ENCODE measurements at places on chromosomes 13 and 19.

GRCh38 chr19:1151917-1152587 lies 22.0 kb downstream of the SBNO2 start:
- no peak for DNase-seq

GRCh38 chr19:17309965-17310461 lies 650 bp downstream of the DDA1 start:
- peak; percentile 29 for DNase-seq

GRCh38 chr19:6587093-6587820 lies 3.7 kb downstream of the CD70 start:
- DNase-seq, result no peak

DNA sequence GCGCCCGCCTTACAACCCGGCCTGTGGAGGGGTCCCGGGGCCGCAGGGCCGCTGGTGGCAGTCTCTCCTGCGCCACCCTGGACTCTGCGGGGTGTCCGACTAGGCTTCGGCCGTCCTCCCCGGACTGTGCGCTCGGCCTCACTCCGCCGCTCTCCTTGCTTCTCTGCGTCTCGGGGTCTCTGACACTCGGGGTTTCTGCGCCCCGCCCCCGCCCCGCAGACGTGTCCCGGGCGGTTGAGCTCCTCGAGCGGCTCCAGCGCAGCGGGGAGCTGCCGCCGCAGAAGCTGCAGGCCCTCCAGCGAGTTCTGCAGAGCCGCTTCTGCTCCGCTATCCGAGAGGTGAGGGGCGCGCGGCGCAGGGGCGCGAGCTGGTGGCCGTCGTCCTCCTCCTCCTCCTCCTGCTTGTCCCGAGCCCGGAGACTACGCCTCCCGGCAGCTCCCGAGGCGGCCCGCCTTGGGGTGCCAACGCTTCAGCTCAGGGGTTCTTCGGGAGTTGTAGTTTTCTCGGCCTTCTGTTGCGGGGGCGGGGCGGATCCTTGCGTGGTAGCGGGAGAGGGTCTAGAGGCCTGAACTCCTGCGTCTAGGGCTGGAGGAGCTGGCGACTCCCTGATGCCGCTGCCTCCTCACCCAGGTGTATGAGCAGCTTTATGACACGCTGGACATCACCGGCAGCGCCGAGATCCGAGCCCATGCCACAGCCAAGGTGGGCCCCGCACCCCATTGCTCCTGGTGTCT lies 627 bp downstream of the LIN7B start:
- peak; percentile 73 for DNase-seq

GRCh38 chr19:17721111-17721628 lies 1.9 kb downstream of the MAP1S start:
- no peak for DNase-seq

DNA sequence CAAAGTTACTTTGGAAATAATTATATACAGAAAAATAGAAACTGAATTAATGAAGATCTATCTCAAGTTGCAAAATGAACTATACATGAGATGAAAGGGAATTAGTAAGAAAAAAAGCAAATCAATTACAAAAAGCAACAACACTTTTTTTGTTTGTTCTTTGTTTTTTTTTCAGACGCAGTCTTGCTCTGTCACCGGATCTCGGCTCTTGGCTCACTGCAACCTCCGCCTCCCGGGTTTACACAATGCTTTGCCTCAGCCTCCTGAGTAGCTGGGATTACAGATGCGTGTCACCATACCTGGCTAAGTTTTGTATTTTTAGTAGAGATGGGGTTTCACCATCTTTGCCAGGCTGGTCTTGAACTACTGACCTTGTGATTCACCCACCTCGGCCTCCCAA lies 2.2 kb downstream of the ZNF415 start:
- no peak for DNase-seq

- no peak for DNase-seq
Observed at GRCh38 chr19:50949861-50950260, 3.0 kb downstream of the KLK5 start.

GRCh38 chr19:15251749-15252397 lies 19.6 kb upstream of the EPHX3 start:
- DNase-seq, result no peak

DNA sequence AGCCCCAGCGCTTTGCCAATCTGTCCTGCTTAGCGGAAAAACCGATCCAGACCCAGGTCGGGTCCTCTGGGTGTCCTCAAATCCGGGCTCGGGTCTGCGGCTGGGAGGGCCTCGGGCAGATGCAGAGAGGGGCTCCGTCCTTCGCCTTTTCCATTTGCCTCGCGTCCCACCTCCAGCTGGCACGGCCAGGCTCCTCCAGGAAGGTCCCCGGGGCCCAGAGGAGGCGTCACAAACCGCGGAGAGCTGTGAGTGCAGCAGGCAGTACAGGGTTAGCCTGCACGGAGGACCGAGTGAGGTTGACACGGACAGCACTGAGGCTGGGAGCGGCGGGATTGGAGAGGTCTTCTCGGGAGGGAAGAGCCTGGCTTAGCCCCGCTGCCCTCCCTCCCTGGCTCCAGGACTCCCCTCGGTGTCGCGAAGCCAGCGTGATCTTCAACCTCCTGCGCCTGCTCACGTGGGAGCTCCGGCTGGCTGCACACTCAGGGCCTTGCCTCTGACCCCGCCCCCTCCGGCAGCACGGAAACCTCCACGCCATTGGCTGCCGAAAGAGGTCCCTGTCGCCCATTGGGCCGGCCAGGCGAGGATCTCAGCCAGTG lies 2.8 kb upstream of the IFNL2 start:
- no peak for DNase-seq

GRCh38 chr13:112346173-112346898 lies 29.8 kb upstream of the SPACA7 start:
- no peak for DNase-seq

GRCh38 chr19:6108721-6109633 lies 1.3 kb downstream of the RFX2 start:
- no peak for DNase-seq

DNA sequence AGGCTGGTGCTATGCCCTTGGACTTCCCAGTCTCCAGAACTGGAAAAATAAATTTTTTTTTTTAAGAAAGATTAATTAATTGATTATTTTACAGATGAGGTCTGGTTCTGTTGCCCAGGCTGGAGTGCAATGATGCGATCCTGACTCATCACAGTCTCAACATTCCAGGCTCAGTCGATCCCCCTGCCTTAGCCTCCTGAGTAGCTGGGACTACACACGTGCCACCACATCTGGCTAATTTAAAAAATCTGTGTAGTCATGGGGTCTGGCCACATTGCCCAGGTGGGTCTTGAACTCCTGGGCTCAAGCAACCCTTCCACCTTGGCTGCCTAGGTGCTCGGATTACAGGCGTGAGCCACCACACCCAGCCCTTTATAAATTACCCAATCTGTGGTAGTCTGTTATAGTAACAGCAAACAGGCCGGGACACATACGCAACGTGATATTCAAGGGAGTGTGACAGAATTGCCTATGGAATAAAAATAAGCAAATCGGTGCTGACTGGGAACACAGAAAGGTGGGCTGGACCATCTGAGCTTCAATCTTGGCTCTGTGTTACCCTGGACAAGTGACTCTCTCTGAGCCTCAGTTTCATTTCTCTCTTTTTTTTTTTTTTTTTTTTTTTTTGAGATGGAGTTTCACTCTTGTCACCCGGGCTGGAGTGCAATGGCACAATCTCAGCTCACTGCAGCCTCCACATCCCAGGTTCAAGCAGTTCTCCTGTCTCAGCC lies 42.8 kb downstream of the PIN1 start:
- DNase-seq, result no peak

- DNase-seq, result no peak
Observed at GRCh38 chr13:79919091-79919490, 421.8 kb downstream of the SPRY2 start.

DNA sequence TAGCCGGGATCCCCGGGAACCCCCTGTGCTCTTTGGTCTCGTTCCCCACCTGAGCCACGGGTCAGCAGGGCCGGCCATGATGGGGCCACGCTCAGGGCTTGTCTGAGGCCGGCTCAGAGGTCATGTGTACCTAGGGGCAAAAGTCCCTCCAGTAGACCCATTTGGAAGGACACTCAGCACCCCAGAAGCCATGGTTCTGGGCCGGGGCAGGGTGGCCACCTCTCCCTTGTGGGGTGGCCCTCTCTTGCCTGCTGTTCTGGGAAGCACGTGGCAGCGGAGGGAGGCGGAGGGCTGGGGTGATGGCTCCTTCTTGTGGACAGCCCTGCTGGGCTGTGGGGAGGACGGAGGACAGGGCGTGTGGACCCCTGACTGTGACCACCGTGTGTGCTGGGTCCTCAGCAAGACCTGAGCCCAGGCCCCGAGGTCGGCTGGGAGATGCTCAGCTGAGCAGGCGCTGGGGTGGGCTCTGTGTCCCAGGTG lies 6.4 kb upstream of the PEAK3 start:
- DNase-seq, result no peak

GRCh38 chr13:38309397-38309796 lies 40.3 kb upstream of the UFM1 start:
- DNase-seq, result no peak

GRCh38 chr19:11111771-11112144 lies 22.5 kb downstream of the LDLR start:
- no peak for DNase-seq

DNA sequence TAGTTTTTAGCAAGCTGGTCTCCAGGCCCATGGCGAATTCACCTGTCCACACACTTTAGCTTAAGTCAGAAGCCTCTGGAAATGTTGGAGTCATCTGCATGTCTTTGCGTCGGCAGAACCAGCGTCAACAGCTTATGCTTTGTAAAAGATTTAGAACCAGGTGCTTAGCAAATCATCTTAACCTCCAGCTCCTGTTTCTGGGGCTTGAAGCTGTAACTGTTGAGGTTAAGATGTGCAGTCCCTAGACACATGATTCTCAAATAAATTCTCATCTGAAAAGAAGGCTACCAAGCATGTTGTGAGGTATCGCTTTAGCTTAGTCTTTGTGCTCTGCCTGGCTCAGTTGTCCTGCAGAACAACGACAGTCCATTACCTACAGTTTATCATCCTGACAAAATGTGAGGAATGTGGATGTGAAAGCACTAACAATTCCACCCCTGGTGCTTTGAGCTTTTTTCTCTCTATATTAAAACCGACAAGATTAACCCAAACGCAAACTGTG lies 4.4 kb downstream of the EFNB2 start:
- no peak for DNase-seq

- no peak for DNase-seq
Observed at GRCh38 chr13:50543782-50544181, 299.7 kb downstream of the DLEU7 start.

- DNase-seq, result no peak
Observed at GRCh38 chr13:36806102-36806501, 12.9 kb upstream of the RFXAP start.

GRCh38 chr19:47377208-47377701 lies 28.1 kb downstream of the DHX34 start:
- DNase-seq, result peak; percentile 7

DNA sequence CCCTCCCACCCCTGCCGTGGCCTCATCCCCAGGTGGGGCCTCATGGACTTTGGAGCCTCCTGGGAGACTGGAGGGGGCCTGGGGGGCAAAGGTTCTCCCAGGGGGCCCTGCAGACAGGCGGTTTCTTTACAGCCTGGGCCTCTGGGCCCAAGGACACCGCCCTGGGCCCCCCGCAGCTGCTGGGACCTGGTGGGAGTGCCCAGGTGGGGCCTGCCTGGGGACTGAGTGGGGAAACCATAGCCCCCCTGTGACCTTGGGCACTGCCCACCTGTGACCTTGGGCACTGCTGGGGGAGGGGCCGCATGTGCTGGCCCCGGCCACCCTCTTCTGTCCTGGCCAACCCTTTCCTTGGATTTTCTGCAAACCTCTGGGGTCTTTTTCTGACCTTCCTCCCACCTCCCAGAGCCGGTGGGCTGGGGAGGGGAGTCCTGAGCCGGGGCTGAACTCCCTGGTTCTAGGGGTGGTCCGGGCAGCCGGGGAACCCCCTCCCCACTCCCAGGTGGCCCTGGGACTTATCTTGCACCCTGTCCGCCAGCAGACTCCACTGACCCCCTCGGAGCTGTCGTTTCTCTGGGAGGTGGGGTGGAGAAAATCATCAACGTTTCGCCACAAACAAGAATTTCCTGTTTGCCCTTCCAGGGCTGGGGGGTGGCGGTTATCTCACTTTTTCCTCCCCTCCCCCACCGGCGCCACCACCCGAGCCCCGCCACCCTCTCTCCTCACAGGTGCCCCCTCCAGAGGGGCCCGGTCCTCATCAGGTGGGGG lies 27.0 kb downstream of the ARID3A start:
- no peak for DNase-seq

- no peak for DNase-seq
Observed at GRCh38 chr13:53781941-53782340, 753.3 kb downstream of the OLFM4 start.

Measured in midbrain (tissue), 1 donor.